ENCODE measurements at places on chromosomes 5 and 9.

GRCh38 chr5:116554764-116555163 lies 19.9 kb downstream of the SEMA6A start:
- no peak for DNase-seq

- no peak for DNase-seq
These were observed 474.7 kb downstream of the DIRAS2 start for GRCh38 chr9:90167914-90168313.

GRCh38 chr5:154811653-154812465 lies 38.5 kb downstream of the FAXDC2 start:
- DNase-seq = peak; percentile 32

DNA sequence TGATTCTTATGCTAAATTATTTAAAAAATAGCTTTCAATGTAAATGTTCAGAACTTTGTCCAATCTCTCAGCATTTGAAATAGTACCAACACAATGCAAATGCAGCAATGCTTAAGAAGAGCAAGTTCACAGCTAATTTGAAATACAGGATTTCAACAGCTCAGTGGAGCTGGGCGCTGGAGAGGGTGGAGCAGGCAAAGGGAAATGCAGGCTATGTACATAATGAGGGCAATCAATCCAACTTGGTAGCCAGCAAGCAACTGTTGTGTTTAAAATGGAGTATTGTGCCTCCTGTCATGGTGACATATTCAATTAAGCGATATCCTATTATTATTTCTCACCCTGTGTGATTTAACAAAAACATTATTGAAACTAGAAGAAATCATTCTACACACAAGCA lies 568.8 kb downstream of the PSAT1 start:
- no peak for DNase-seq

DNA sequence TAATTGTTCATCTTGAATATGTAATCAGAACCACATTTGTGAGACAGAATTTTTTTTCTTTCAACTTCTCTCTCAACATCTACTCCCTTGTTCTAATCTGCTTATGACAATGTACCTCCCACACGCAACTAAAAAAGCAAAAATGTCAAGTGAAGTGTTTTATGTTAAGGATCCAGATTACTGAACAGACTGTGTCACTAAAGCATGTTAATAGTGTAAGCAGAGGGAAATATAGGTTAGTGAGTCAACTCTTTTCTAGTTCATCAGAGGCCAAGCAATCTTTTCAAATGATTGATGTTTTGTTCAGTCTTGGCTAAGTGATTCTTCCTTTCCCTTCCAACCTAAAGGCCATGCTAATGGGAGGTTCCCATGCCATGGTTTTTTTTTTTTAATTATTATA lies 34.7 kb upstream of the IDNK start:
- DNase-seq = no peak

GRCh38 chr5:134491841-134492442 lies 33.5 kb upstream of the JADE2 start:
- no peak for DNase-seq

DNA sequence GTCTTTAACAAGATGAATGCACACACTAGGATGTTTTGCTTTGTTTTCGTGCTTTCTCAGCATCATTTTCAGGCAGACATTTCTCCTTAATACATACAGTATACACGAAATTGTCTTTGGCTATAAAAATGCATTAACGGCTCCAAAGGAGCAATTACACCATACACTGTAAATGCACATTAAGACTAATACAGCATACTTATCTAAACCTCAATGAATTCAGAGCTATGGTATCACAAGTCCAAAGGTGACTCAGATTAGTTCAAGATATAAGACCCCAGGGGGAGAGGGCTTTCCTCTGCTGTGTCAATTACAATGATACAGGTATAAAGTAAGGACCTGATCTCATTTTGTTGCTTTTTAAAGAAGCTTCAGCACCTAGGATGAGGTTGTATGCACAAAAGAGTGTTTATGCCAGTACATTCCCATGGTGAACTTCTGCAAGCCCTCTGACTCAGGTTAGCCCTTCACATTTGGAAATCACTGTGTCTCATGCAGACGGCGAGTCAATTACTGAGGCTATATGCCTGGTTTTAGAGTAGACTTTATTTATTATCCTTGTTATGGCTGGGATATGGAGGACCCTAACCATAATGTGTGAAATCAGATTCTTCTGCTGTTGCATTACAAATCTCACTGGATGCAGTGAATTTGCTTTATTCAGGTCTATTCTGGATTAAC lies 233.3 kb downstream of the ZNF608 start:
- DNase-seq = no peak

GRCh38 chr9:78089111-78089510 lies 57.5 kb upstream of the GNAQ start:
- DNase-seq = no peak
